A549 treated with DMSO at 1 μM for 4 hours (cell line): ENCODE measurements at places on chromosomes 4 and X. TPM values are rescaled to one million over a fixed set of nuclear protein-coding genes. Genes with fewer than 3 reads are reported as not detected.

IL2RG gene
- 0.14 to 0.54 TPM (median 0.23 TPM) in 4 of 5 replicates, not detected in the other for total RNA-seq

CLCN5 gene
- total RNA-seq = 2.1 to 3.9 TPM (median 3.2 TPM) in 5 replicates

ERCC6L gene
- total RNA-seq = 12.4 to 16.0 TPM (median 14.3 TPM) in 5 replicates

PDZD4 gene
- 3.2 to 4.1 TPM (median 3.4 TPM) in 5 replicates for total RNA-seq

SPARCL1 gene
- not detected in 5 replicates for total RNA-seq

S100G gene
- not detected in 5 replicates for total RNA-seq

MAGEB10 gene
- total RNA-seq = not detected in 5 replicates

KIT gene
- total RNA-seq = not detected in 5 replicates

HNRNPD gene
- total RNA-seq = 232 to 335 TPM (median 248 TPM) in 5 replicates

PLAC1 gene
- 0.28 to 0.91 TPM (median 0.55 TPM) in 5 replicates for total RNA-seq

RHOXF1 gene
- 0.12 TPM in 1 of 5 replicates, not detected in the others for total RNA-seq

TCEAL5 gene
- total RNA-seq = not detected in 5 replicates

GPRASP1 gene
- total RNA-seq = 0.29 to 0.40 TPM (median 0.30 TPM) in 5 replicates

AMTN gene
- total RNA-seq = 0.09 to 0.22 TPM in 2 of 5 replicates, not detected in the others

MID1IP1 gene
- total RNA-seq = 31.6 to 35.5 TPM (median 34.6 TPM) in 5 replicates

CRMP1 gene
- 1.7 to 2.7 TPM (median 2.1 TPM) in 5 replicates for total RNA-seq

CXCL1 gene
- 13.1 to 17.1 TPM (median 15.9 TPM) in 5 replicates for total RNA-seq

SLC25A53 gene
- 3.7 to 5.1 TPM (median 4.4 TPM) in 5 replicates for total RNA-seq

ZAR1 gene
- 0.06 to 0.21 TPM (median 0.10 TPM) in 5 replicates for total RNA-seq

UGT2B11 gene
- total RNA-seq = 0.08 to 0.14 TPM (median 0.10 TPM) in 5 replicates

SRPX2 gene
- total RNA-seq = 2.4 to 3.4 TPM (median 3.0 TPM) in 5 replicates

VEGFC gene
- total RNA-seq = 14.8 to 17.3 TPM (median 16.8 TPM) in 5 replicates

KLB gene
- 0.10 to 0.16 TPM (median 0.13 TPM) in 5 replicates for total RNA-seq

PABPC4L gene
- 0.05 to 0.16 TPM (median 0.11 TPM) in 5 replicates for total RNA-seq

GPR34 gene
- 0.07 to 0.11 TPM in 2 of 5 replicates, not detected in the others for total RNA-seq

ATP1B4 gene
- not detected in 5 replicates for total RNA-seq

GAGE12H gene
- not detected in 5 replicates for total RNA-seq

XK gene
- 0.27 to 0.53 TPM (median 0.48 TPM) in 5 replicates for total RNA-seq

KLHL13 gene
- 0.30 to 0.37 TPM (median 0.34 TPM) in 5 replicates for total RNA-seq

CPE gene
- 1.3 to 1.6 TPM (median 1.4 TPM) in 5 replicates for total RNA-seq

ZNF275 gene
- total RNA-seq = 5.7 to 7.5 TPM (median 5.9 TPM) in 5 replicates

PRSS12 gene
- 0.22 to 0.53 TPM (median 0.41 TPM) in 5 replicates for total RNA-seq

SNCA gene
- 0.05 to 0.14 TPM (median 0.09 TPM) in 3 of 5 replicates, not detected in the others for total RNA-seq

GPR119 gene
- not detected in 5 replicates for total RNA-seq

SFRP2 gene
- total RNA-seq = not detected in 5 replicates

CCNB3 gene
- 0.60 to 0.97 TPM (median 0.63 TPM) in 5 replicates for total RNA-seq

RIBC1 gene
- 0.57 to 0.88 TPM (median 0.74 TPM) in 5 replicates for total RNA-seq

ASMT gene
- total RNA-seq = 0.17 to 0.38 TPM (median 0.34 TPM) in 3 of 5 replicates, not detected in the others

IQCM gene
- not detected in 5 replicates for total RNA-seq

VSIG4 gene
- total RNA-seq = not detected in 5 replicates

PCDH18 gene
- total RNA-seq = not detected in 5 replicates

ITGB1BP2 gene
- 0.81 to 1.2 TPM (median 1.1 TPM) in 5 replicates for total RNA-seq

DIAPH2 gene
- 3.8 to 6.0 TPM (median 5.3 TPM) in 5 replicates for total RNA-seq
